ENCODE measurements at places on chromosomes 4 and X. TPM values are rescaled to one million over a fixed set of nuclear protein-coding genes. Genes with fewer than 3 reads are reported as not detected.

The SNX12 gene
- total RNA-seq: 69.7 TPM

The PHOX2B gene
- not detected for total RNA-seq

The ITGB1BP2 gene
- total RNA-seq: 4.9 TPM

The RNF175 gene
- total RNA-seq: not detected

The SAGE1 gene
- total RNA-seq: not detected

The LINC00632 gene
- 2.8 TPM for total RNA-seq

The CDKL5 gene
- 3.7 TPM for total RNA-seq

The PNMA6F gene
- not detected for total RNA-seq

The EDNRA gene
- not detected for total RNA-seq

The ALG13 gene
- total RNA-seq: 83.2 TPM

The SPANXC gene
- not detected for total RNA-seq

The CLNK gene
- total RNA-seq: not detected

The IBSP gene
- not detected for total RNA-seq

The CXCL8 gene
- 243 TPM for total RNA-seq

The COL4A5 gene
- 9.3 TPM for total RNA-seq

The PCDH10 gene
- total RNA-seq: 71.9 TPM

The ZAR1 gene
- not detected for total RNA-seq

The PAGE1 gene
- total RNA-seq: not detected

The RIPPLY1 gene
- not detected for total RNA-seq

The CXCR3 gene
- not detected for total RNA-seq

The SLC4A4 gene
- 0.13 TPM for total RNA-seq

The GAGE12J gene
- not detected for total RNA-seq

The AMTN gene
- not detected for total RNA-seq
